ENCODE measurements at places on chromosomes 5 and 9. TPM values are rescaled to one million over a fixed set of nuclear protein-coding genes. Genes with fewer than 3 reads are reported as not detected.

MEF2C gene
- 0.25 TPM for total RNA-seq

SLC6A19 gene
- not detected for total RNA-seq

MBLAC2 gene
- 6.0 TPM for total RNA-seq

CTSV gene
- 0.27 TPM for total RNA-seq

PCDHB13 gene
- total RNA-seq, result not detected

ADCY2 gene
- not detected for total RNA-seq

ZNF883 gene
- 0.11 TPM for total RNA-seq

IL31RA gene
- 0.14 TPM for total RNA-seq

CTNND2 gene
- total RNA-seq, result not detected

AGGF1 gene
- 23.7 TPM for total RNA-seq

PCDHGA5 gene
- 0.55 TPM for total RNA-seq

SHOC1 gene
- total RNA-seq, result not detected

ITGA2 gene
- total RNA-seq, result 6.5 TPM

BARHL1 gene
- total RNA-seq, result not detected

SHISAL2B gene
- total RNA-seq, result not detected

PCA3 gene
- not detected for total RNA-seq

AJM1 gene
- total RNA-seq, result 3.9 TPM

TNC gene
- total RNA-seq, result 0.14 TPM

NXNL2 gene
- not detected for total RNA-seq

CBY3 gene
- 0.32 TPM for total RNA-seq

CYSTM1 gene
- total RNA-seq, result 4.5 TPM

DBH gene
- total RNA-seq, result not detected

NUTM2F gene
- total RNA-seq, result not detected

F2RL1 gene
- total RNA-seq, result 0.07 TPM

ABO gene
- total RNA-seq, result 2.0 TPM

CCL21 gene
- not detected for total RNA-seq

WHRN gene
- 0.39 TPM for total RNA-seq

TRAPPC13 gene
- total RNA-seq, result 25.1 TPM

GARIN3 gene
- not detected for total RNA-seq

ZNG1E gene
- 42.3 TPM for total RNA-seq

SNCAIP gene
- not detected for total RNA-seq
